ENCODE measurements at places on chromosomes 7 and 10.

DNA sequence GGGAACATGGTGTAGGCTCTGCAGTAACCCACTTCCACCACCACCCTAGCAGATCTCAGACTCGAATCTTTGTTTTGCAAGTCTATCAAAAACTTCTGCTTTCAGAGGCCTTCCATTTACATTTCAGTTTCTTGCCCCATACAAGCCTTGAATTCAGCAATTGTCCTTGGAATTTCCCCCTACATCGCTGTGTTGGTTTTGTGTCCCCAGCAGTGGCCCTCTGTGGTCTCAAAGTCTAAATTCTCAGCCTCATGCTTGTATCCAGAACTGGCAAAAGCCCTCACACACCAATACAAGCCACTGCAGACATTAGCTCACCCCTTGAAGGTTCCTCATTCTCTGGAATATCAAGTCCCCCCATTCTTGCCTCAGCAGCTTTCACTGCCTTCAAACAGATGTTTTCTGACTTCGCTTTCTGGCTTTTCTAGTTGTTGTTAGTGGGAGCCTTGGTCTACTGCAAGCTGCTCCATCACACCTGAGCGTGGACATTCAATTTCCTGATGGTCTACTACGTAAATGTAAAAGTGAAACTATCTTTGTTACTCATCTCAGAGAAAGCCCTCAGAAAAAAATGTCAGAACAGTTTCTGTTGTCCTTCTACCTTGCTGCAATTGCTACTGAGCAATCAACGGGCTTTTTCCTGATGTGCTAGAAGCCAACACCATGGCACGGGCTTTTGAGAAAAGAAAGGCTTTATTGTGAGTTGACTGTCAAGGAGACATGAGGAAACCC is 1.8 kb upstream of the NUB1 start:
- no peak for DNase-seq

GRCh38 chr7:75054744-75055143 is 18.9 kb downstream of the RCC1L start:
- peak; percentile 77 for DNase-seq

GRCh38 chr10:58565271-58565670 is 52.6 kb downstream of the BICC1 start:
- no peak for DNase-seq

DNA sequence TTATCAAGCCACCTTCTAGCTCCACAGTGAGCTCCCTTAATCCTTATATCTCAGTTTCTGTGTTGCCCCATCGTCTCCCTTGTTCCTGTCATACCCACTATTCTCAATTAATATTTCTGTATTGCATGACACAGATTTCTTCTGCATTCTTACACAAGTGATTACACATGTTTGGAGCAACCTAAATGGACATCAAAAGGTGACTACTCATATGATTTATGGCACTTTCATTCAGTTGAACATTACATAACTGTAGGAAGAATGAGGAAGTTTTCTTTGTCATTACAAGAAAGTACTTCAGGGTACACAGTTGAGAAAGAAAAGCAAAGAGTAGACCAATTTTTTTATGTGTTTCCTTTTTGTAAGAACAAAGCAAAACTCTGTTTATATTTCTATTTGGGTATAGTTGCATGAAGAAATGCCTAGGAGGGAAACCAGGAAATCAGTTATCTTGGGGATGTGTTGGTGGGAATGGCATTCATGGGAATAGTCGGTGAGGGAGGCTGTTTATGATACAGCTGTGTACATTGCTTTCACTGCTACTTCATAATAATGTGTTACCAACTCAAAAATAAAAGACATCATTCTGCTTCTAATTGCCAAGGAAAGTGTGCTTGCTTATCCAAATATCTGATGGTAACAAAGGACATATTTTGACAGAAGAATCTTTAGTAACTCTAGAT is 23.6 kb upstream of the PRSS37 start:
- no peak for DNase-seq

DNA sequence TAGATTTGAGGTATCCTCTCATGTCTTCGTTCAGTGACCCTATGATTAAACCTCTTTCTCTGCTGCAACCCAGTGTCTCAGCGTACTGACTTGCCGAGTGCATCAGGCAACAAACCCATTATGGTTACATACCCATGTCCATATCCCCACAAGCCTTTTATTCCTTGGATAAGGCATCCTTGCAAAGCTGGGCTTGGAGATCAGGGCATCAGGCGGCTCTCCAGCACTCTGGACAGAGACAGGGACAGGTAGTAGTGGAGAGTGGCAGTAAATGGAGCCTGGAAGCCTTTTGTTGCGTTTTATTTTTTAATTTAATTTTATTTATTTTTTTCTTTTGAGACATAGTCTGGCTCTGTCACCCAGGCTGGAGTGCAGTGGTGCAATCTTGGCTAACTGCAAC is 32.0 kb upstream of the NPFFR1 start:
- DNase-seq: no peak

DNA sequence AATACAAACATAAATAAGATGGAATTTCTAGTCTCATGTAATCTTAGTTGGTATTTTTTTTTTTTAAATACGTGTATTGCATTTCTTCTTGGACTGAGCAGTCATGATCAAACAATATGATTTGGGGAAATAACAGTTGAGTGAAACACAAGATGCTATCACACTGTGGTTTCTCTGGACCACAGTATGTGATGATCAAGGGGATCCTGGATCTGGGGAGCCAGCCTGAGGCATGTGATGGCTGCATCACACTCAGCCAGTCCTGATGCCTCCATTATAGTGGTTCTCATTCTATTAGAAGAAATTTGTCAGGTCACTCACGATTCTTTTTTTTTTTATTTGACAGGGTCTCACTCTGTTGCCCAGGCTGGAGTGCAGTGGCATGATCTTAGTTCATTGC is 495.9 kb upstream of the POT1 start:
- no peak for DNase-seq

DNA sequence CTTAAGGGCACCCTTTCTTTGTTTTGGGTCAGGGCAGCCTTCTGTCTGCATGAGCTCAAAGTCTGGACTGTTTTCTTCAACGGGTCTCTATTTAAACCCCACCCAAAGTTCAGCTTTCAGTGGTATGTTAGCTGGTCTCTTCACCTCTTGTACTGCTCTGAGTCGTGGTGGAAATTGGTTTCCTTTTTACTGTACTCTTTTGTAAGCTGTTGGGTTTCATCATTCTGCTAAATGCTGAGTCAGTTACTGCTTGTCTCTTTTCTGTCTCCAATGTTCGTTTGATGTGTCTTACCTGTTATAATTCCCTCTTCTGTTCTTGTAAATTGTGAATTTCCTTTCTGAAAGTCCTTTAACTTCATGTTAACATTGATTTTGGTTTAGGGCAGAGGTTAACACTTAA is 64.1 kb upstream of the MALRD1 start:
- no peak for DNase-seq
